ENCODE measurements at places on chromosomes 5 and 9.

GRCh38 chr5:411728-412127 lies 31.2 kb upstream of the EXOC3 start:
- DNase-seq, result no peak

- DNase-seq, result no peak
These were observed 641.6 kb downstream of the NR2F1-AS1 start for GRCh38 chr5:92939428-92939827.

DNA sequence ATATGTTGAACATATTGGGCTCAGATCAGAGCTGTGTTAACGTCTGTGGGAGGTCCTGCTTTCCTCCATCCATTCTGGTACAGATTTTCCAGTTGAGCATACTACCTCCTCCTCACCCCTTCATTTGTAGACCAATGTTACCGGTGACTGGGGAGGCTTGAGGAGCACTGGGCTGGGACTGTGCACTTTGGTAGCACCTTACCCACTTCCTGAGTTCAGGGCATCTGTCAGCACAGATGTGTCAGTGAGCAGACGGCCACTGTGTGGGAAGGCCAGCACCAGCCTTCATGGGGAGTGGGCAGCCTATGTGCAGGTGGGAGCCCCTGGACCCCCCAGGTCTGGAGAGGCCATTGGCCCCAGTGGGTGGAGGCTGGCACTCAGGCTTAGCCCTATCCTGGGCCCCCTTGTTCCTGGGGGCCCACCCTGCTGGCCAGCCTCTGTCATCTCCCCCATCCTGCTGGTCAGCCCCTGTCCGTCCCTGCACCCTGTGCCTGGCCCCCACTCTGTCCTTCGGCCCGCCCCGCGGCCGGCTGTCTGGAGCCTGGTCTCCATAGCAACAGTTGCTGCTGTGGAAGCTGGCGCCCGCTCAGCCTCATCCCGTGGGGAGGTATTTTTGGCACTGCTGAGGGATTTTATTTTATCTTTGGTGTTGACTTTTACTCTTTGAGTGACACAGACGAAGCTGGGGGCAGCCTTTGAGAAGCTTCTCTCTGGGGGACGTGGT lies 21.3 kb downstream of the WNK2 start:
- no peak for DNase-seq

- DNase-seq, result no peak
These were observed 78.9 kb upstream of the RASEF start for GRCh38 chr9:83141887-83142286.

GRCh38 chr5:135589152-135589551 lies 10.4 kb upstream of the CXCL14 start:
- no peak for DNase-seq

Measured in cortex of kidney (tissue), 1 donor.